Heart left ventricle (tissue), 16 donors: ENCODE measurements at places on chromosomes 13 and 19. TPM values are rescaled to one million over a fixed set of nuclear protein-coding genes. Genes with fewer than 3 reads are reported as not detected.

Gene CDX2
- not detected for total RNA-seq

DNA sequence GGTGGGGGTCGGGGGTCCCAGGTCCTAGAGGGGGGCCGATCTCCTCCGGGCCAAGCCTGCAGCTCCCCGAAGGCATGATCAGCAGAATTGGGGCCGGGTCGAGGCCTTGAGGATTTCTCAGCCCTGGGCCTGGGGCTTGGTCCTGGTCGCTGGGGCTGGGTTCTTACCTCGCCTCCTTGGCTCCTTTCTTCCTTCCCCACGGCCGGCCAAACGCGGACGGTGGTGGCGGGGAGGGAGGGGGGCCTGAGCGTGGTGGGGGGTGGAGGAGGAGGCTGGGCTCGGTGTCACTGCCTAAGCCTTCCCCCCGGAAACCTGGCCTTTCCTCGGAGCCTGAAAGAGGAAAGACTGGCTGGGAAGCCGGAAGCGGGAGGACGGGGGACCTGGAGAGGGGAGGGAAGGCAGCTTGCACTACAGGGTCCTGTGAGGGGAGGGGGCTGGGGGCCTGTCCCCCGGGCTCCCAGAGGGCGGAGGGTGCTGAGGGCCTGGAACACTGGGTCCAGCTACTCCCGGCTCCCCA, at the start of gene ZNF579:
Gene ZNF579 (minus strand): TSS at position 221 of the 517 bp plus-strand sequence. CDS start 1,209 bp downstream, outside the sequence.
- peak; percentile 90 for DNase-seq

DNA sequence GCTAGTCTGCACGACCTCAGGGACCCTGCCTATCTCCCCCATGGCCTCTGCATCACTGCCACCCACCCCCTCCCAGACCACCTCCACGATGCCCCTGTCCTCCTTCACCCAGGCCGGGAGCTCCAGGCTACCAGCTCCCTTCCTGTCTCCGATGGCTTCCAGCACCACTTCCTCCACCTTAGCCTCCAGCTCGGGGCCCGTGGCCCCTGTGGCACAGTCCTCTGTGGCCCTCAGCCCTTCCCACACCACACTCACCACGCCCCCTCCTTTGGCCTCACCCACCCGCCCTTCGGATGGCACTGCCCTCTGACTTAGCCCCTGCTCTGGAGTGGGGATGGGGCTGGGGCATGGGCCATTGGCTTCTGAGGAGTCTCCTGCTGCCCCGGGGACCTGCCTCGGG, 7.2 kb downstream of the PALM3 start:
- DNase-seq: no peak

DNA sequence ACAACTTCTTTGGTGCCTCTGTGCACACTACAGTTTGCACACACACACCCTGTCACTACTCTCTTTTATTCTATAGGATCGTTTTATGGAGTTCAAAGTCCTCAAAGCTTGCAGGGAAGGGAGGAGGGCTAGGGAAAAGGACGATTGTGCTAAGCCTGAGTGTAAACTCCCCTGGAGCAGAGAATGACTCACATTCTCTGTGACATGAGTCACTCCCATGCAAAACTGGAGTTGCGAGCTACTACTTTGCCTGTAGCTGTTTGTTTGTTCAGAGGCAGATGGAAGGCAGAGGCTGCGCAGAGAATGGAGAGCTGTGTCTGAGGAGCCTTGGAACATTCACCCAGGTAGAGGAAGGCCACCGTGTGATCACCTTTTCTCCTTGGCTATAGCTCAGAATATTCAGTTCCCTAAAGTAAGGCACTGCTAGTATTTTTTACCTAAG, 80.5 kb upstream of the MBNL2 start:
- peak; percentile 37 for DNase-seq

Gene LGALS13
- not detected for total RNA-seq

Gene NOTCH3
- total RNA-seq: 27.9 TPM

- no peak for DNase-seq
Measured at GRCh38 chr13:41061914-41062837, 867 bp downstream of the WBP4 start.

Gene ZNF8
- 5.1 TPM for total RNA-seq

- DNase-seq: no peak
Measured at GRCh38 chr19:10566658-10567410, 1.0 kb upstream of the KRI1 start.

- no peak for DNase-seq
Measured at GRCh38 chr13:70736622-70737317, 628.5 kb upstream of the KLHL1 start.

Gene COL4A2
- total RNA-seq: 94.0 TPM

Gene LRRC25
- 0.83 TPM for total RNA-seq

- DNase-seq: peak; percentile 96
Measured at GRCh38 chr19:8367327-8368001, 3.5 kb downstream of the ANGPTL4 start.

Gene SERP2
- total RNA-seq: 16.5 TPM

GRCh38 chr19:7265963-7266362, 28.3 kb downstream of the INSR start:
- DNase-seq: no peak

- no peak for DNase-seq
Measured at GRCh38 chr13:34993470-34993869, 51.4 kb downstream of the NBEA start.

GRCh38 chr19:44260343-44260681, 626 bp downstream of the ZNF233 start:
- DNase-seq: no peak

Gene APOC4
- not detected for total RNA-seq

Gene IZUMO2
- total RNA-seq: not detected

GRCh38 chr13:96020155-96020575, 33.0 kb downstream of the UGGT2 start:
- DNase-seq: peak; percentile 12

GRCh38 chr13:76929851-76930374, 18.4 kb upstream of the ACOD1 start:
- DNase-seq: no peak

DNA sequence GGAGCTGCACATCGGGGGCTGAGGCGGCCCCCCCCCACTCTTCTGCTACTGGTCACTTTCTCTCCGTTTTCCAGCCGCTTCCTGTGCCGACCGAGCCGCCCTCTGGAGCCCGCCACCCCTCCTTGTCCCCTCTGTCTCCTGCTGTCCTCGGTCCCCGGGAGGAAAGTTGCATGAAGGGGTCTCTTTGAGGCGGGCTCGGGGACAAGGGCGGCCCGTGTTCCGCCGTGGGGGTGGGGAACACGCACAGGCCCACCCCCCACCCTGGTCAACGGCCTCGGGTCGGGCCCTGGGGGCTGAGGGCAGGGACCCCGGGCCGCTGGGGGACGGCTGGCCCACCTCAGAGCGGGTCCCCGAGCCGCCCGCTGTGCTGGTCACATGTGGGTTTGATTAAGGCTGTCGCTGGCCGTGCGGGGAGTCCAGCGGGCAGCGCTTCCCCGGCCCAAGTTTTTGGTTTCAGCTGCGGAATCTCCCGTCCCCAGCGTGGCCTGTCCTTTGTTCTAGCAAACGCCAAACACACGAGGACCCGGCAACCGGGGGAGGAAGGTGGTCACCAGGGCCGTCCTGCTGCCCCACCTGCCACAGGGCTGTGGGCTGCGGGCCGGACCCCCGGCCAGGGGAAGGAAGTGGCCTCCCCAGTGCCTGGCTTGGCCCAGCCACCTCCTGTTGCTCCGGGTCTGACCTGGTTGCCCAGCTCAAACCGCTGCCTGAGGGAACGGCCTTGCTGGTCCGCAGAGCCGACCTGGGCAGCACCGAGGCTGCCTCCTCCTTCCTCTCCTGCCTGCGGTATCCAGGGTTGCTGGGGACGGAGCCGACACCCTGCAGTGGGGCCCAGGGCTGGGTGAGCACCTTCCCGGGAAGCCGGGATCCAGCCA, 1.9 kb downstream of the EFNA2 start:
- no peak for DNase-seq

DNA sequence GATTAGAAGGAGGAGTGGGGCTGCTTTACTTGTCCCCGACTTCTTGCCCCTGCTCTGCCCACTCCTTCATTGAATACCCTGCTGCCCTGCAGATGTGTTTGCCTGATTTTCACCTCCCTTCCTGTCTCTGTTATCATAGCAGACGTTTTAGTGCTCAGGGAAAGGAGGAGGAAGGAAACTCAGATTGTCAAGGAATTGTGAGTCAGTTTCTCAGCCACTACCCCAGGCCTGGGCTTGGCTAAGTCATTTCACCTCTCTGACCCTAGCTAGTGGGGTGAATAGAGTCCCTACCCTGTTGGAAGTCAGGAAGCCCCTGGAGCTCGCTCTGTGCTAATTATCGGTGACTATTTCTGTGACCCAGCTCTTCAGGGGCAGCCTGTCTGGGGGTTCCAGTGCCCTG, 3.9 kb downstream of the BCKDHA start:
- no peak for DNase-seq

GRCh38 chr13:94188201-94188854, 291.2 kb downstream of the DCT start:
- DNase-seq: no peak

- no peak for DNase-seq
Measured at GRCh38 chr19:17755977-17756670, 4.8 kb downstream of the FCHO1 start.

DNA sequence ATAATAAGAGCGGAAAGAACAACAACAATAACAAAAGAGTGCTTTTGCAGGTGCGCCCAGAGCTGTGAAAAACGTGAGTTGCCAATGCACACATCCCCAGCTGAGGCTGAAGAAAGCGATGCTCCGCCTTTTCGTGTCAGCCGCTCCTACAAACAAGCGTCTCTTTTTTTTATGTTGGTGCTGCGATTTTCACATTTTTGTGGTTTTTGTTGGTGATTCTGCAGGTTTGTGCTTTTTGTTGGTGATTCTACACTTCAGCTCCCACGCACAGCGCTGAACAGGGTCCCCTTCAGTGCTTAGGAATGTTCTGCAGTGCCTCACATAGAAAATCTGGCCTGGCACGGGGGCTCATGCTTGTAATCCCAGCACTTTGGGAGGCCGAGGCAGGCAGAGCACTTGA, 7.3 kb upstream of the SBK3 start:
- DNase-seq: no peak

DNA sequence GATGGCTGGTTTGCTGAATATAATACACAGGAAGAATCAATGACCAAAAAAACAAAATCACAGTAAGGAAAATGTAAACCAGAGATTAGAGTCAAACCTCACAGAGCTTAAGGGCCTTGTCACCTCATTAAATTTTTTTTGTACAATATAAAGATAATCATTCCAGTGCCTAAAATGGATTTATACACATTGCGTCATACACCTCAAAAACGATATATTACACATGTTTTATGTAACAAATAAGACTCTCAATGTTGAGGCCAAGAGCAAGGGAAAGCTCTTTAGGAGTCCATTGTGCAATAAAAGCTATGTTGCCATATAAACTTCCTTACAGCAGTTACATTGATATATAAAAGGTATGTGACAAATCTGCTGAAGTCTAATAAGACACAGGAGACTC, 856.7 kb upstream of the SLITRK1 start:
- no peak for DNase-seq

DNA sequence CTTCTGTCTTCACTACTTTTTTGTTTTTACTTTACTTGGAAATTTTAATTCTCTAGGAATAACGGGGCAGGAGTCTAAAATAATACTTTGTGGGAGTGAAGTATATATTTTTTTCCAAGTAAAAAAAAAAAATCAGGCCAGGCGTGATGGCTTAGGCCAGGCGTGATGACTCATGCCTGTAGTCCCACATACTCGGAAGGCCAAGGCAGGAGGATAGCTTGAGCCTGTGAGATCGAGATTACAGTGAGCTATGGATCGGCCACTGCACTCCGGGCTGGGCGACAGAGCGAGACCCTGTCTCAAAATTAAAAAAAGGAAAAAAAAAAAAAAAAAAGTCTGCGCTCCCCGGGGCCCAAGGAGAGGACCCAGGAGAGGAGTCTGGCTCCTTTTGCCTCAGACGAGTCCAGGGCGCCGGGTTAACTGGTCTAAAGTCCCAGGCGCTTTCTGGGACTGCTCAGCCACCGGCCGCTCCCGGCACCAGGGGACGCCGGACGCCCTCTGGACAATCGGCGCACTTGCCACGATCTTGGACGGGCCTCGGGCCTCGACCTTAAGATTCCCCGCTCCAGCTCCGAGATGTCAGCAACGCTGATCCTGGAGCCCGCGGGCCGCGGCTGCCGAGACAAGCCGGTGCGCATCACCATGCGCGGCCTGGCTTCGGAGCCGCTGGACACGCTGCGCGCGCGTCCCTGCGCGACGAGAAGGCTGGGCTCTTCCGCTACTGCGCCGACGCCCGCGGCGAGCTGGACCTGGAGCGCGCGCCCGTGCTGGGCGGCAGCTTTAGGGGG, 2.7 kb upstream of the ZFP82 start:
- peak; percentile 70 for DNase-seq

DNA sequence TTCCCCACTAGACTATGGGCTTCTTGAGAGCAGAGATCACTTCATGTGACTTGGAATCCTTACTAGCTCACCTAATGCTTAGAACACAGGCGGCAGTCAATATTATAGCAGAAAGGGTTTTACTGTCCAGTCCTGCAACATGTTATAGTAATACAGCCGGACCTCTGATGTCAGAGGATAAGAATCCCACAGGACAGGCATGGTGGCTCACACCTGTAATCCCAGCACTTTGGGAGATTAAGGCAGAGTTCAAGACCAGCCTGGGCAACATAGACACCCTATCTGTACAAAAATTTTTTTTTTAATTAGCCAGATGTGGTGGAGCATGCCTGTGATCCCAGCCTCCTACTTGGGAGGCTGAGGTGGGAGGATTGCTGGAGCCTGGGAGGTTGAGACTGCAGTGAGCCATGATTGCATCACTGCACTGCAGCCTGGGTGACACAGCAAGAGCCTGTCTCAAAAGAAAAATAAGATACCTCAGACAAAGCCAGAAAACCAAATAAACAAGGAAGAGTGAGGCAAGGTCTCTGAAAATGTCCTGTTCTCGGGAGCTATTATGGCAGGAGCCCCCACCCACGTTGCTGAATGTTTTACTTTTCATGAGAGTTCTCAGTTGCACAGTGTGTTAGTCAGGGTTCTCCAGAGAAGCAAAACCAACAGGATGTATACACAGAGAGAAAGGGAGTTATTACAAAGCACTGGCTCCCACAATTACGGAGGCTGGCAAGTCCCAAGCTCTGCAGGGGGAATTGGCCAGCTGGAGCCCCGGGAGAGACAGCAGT, 100.8 kb downstream of the UBL3 start:
- DNase-seq: no peak

Gene F2RL3
- total RNA-seq: 0.17 TPM

DNA sequence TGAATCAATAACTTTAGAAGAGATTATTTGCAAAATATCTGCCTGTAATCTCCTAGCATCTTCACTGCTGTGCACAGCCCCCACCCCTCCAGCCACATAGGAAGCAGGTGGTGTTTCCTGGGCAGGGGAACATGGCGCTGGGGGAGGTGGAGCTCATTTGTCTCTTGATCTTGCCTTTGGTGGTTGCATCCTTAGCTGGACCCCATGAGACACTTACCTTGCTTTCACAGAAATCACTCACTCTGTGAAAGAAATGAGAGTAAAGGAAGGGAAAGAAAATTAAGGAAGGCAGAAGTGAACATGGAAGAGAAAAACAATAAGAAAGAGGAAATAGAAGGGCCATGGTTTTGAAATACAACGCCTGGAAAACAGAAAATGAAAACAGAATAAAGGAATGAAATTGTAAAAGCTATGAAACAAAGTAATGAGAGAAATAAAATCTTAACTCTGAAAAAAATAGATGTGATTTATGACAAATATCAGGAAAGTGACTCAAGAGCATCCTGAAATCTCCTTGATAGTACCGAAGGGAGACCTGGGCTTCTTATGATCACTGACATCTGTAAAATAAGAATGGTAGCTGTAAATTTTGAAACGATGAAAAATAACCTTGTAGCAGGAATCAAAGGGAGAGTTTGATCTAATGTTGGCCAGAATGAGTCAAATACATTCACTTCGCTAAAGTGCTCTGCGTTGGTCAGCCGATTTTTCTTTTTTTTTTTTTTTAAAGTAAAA, 17.2 kb upstream of the RNASEH2B start:
- DNase-seq: no peak

Gene PGLYRP1
- total RNA-seq: 0.63 TPM

Gene KASH5
- total RNA-seq: not detected

GRCh38 chr13:96490496-96490989, 400.6 kb downstream of the HS6ST3 start:
- no peak for DNase-seq
